ENCODE measurements at places on chromosomes 7 and 10.

DNA sequence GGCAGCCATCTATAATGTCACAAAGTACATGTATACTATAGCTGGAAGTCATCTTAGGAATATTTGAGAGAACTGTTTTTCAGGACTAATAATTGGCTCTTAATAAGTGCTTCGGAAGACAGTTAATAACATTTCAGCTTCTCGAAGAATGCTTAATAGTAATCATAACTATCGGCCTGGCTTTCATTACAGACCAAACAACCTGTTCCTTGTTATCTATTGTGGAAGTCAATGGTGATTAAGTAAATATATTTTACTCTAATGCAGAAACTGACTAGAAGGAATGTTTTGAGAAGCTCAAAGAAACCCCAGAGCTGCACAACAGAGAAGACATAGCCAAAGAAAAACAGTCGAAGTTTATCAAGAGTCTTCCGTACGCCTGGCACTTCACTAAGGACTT, 106.8 kb upstream of the FAM133B start:
- no peak for DNase-seq

DNA sequence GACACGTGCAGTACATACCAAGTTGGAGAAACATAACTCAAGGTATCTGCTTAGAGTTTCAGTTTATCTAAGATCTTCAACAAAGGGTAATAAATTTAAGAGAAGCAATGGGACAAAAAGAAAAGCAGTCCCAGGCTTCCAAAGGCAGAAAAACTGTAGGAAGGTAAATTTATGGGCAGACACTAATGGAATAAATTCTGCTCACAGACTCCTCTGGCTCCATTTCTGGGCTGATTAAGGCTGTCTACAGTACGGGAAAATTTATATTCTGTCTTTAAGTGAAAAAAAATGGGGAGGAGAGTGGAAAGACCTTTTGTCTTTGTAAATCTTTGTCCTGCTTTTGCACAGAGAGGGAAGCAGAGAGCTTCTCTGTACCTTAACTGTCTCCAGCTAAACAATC, 587.5 kb upstream of the IGFBP3 start:
- DNase-seq, result no peak

DNA sequence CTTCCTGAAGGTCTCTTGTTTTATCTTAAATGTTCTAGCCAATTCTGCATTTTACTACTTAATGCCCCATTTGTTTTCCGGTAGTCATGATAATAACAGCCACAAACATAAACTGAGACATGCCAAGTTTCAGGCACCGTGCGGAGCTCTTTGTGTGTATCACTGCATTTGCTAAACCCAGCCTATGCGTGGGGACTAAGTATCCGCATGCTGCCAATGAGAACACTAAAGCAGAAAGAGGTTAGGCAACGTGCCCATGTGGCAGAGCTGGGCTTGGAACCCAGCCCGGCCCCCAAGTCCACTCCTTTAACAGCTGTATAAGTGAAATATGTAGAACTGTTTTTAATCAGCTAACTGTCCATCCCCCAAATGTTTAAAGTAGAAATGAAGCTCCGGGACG, 54.1 kb downstream of the SLIT1 start:
- DNase-seq, result no peak

DNA sequence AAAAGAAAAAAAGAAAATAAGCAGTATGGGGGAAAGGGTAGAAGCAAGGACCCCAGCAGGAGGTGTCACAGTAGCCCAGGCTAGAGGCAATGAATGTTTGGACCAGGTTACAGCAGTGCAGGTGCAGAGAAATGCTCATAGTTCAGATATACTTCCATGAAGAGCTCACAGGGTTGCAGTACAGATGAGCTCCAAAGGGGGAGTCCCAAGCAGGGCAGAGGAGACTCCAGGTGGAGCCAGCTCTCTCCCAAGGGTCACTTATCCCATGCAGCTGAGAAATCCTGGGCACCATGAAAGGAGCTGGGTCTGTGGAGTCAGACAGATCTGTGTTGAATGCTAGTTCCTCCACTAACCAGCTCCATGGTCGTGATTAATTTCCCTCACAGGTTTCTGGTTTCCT, 174.9 kb downstream of the C7orf25 start:
- DNase-seq, result no peak

GRCh38 chr7:147412109-147412508, 1178.5 kb upstream of the C7orf33 start:
- DNase-seq, result no peak

DNA sequence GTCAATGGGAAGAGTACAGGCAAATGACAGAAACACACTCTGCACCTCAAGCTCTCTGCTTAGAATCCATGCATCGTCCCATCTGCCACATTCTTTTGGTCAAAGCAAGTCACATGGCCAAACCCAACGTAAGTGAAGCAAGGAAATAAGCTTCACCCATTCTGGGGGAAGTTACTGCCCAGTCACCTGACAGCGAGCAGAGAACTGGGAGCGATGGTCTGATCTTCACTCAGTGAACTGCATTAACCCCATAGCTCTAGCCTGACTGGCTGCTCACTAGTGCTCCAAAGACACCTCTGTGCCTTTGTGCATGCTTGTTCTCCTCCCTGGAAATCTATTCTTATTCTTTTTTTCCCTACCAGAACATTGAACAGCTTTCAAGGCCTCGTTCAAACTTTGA, 89.9 kb downstream of the APBB1IP start:
- DNase-seq, result no peak

- DNase-seq, result no peak
Measured at GRCh38 chr10:125611216-125611615, 71.7 kb downstream of the TEX36 start.

- DNase-seq, result no peak
Measured at GRCh38 chr10:100930368-100930767, 17.6 kb downstream of the SLF2 start.

- no peak for DNase-seq
Measured at GRCh38 chr10:13891128-13892000, 304.6 kb downstream of the PRPF18 start.

GRCh38 chr10:131062621-131063260, 248.8 kb downstream of the TCERG1L start:
- no peak for DNase-seq

- DNase-seq, result no peak
Measured at GRCh38 chr10:91201213-91201996, 19.1 kb upstream of the PCGF5 start.

DNA sequence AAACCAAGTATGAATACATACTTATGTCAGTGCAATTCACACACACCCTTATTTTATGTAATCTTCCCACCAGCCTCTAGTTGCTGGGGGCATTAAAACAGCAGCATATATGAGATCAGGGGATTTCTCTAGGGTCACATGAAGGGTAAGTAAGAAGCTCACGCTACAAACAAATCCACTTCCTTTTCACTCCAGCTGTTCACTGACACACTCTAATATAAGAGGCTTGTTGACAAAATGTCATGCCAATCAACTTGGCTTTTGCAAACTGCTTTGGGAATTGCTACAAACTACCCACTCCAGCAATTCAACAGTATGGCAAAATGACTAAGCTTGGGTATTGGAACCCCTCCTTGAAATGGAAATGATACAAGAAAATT, 10.3 kb downstream of the FAM3C start:
- DNase-seq, result no peak

DNA sequence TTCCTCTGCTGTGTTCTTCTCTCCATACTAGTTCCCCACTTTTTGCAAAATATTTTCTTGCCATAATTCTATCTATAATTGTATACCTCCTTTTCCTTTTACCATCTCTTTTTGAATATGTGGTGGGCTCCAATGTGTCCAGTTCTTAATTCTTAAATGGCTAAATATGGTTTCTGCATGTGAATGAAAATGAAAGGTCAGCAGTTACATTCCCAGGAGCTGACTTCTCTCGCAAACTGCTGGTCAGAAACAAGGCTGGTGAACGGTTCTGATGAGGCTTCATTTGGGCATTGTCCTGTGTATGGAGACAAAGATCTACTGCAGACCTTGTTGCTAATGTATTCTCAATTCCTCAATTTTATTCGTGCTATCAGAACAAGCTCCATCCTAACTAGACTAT, 309.2 kb downstream of the SNX13 start:
- DNase-seq, result no peak

GRCh38 chr7:51142741-51143385, 173.7 kb downstream of the COBL start:
- no peak for DNase-seq

DNA sequence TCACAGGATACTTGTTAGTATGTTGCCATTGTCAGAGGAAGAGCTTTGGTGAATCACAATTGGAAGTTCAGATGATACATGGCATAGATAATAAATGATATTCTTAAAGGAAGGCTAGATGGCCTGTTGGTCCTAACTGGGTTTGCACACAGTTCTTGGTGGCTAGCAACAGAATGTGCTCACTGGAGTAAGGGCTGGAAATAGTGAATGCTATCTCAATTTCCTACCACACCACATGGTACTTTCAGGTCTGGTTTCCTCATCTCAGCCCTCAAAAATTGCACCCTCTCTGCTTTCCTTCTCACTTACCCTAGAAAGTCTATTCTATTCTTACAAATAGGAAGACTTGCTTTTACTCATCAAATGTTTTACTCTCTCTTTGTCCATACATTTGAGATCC, 622.5 kb downstream of the ANKRD7 start:
- DNase-seq, result no peak

DNA sequence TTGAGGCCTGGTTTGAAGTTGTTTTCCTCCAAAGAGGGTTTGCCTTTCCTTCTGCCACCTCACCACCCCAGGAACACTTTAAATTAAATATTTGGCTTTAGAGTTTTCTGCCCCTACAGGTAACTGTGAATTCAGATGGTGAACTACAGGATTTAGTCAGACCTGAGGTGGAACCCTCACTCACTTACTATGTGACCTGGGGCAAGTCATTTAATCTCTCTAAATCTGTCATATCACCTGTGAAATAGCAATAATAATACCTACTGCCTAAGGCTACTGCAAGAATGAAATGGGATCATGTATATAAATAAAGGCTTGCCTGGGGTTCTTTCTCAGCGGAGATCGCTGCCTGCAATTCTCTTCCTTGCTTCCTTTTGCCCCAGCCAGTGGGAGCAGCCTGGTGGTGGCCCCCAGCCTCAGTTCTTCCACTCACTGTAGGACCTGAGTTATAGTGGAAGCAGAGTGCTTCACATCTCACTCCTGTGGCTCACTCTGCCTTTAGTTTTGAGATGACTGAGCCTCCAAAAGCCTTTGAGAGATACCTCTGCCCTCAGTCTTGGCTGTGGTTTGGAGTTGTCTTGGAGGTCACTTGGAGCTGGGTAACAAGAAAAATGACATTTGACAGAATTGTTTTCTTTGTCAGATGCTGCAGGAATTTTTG, 6.1 kb upstream of the ANKRD2 start:
- no peak for DNase-seq

GRCh38 chr10:29420744-29421143, 131.9 kb downstream of the LYZL1 start:
- no peak for DNase-seq

DNA sequence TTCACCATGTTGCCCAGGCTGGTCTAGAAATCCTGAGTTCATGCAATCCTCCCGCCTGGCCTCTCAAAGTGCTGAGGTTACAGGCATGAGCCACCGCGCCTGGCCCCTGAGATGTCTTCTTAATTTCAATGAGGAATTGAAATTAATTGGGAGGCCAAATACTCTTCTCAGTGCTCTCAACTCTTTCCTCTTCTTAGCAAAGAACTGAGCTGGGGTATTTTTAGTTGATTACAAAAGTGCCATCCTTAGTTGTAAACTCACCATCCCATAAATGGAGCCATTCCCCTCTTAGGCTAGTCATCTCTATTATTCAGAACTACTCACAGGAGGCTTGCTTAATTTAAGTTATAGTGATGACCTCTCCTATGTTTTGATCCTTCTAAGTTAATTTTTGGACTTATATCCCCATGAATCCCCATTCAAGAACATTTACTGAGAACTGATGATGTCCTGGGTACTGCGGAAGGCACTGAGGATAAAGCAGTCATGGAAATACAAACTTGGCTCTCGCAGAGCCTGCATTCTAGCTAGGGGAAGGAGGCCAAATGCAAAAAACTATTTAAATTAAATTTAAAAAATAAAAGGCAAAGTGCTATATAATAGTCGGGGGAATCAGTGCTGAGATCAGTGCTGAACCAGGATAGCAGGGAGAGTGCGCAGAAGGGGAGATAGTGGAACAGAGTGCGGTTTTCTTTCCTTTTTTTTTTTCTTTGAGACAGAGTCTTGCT, 145.3 kb downstream of the SFMBT2 start:
- no peak for DNase-seq

GRCh38 chr10:68595513-68595912, 35.4 kb downstream of the TET1 start:
- DNase-seq, result no peak

- DNase-seq, result no peak
Measured at GRCh38 chr10:48284002-48284546, 9.6 kb upstream of the FRMPD2 start.

GRCh38 chr10:47053081-47053798, 142.0 kb downstream of the PTPN20 start:
- DNase-seq, result no peak

DNA sequence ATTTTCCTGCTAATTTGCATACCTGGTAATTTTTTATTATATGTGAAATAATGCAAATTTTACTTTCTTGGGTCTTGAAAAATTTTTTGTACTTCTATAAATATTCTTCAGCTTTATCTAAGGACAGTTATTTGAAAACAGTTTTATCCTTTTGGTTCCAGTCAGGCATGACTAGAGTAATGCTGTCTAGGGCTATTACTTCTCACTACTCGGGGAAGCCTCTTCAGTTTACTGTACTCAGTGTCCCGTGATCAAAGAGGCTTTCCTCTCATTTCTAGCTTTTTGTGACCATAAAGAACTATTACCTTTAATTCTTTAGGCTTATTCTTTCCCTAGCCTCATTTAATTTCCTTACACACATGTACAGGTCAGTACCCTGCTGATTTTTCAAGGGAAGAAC, 153.8 kb upstream of the HDAC9 start:
- DNase-seq, result no peak

- no peak for DNase-seq
Measured at GRCh38 chr7:50704844-50705243, 77.9 kb downstream of the GRB10 start.

GRCh38 chr7:26379711-26380110, 88.0 kb downstream of the SNX10 start:
- no peak for DNase-seq
